ENCODE measurements at places on chromosomes 2 and 18.

GRCh38 chr18:74063557-74063956 is 84.1 kb downstream of the FBXO15 start:
- DNase-seq: no peak

- DNase-seq: no peak
Measured at GRCh38 chr2:202669841-202670240, 35.1 kb downstream of the FAM117B start.

DNA sequence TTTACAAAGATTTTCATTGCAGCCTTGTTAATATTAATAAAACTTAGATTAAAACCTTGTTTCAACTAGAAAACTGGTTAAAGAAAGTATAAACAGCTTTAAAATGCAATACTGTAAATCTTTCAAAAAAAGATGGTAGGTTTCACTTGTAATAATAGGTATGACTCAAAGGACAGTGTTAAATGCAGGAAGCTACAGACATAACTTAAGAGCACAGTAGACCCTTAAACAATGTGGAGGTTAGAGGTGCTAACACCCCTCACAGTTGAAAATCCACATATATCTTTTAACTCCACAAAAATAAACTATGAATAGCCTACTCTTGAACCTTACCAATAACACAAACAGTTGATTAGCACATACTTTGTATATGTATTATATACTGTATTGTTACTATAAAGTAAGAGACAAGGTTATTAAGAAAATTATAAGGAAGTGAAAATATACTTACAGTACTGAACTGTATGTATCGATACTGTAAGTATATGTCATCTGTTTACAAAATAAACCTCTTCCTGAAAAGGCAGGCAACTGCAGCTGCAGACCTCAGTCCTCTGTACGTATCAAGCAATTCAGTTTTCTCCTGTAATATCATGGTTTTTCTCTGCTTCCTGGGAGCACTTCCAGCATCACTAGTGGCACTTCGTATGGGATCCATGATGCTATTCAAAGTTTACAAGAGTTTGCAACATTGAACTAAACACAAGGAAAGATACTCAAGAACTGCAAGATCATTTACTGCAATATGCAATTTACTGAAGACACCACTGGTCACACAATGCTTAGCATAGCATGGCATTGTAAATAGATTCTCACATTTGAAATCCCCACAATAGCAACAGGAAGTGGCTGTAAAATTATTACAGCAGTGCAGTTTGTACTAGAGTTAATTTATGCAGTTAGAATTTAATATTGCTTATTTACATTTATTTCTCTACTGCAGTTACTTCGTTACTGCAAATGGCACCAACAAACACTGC is 610.5 kb upstream of the LRRTM4 start:
- no peak for DNase-seq

GRCh38 chr2:175234153-175234552 is 52.6 kb upstream of the ATP5MC3 start:
- DNase-seq: no peak

DNA sequence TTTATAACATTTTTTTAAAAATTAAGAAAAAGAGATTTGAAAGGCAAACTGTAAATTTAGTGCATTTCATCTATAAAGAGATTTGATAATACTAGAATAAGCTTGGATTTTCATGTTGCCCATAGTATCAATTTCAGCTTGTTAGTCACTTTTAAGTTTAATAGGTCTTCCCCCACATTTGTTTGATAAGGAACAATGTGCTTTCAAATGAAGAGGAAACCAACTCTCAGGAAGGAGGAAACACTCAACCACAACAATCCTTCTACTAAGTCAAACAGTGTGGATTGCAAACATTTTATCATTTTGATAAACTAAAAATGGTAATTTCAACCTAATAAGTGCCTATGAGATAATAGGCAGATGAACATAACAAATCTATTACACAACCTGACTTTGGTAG is 397.1 kb upstream of the CDH20 start:
- DNase-seq: no peak

DNA sequence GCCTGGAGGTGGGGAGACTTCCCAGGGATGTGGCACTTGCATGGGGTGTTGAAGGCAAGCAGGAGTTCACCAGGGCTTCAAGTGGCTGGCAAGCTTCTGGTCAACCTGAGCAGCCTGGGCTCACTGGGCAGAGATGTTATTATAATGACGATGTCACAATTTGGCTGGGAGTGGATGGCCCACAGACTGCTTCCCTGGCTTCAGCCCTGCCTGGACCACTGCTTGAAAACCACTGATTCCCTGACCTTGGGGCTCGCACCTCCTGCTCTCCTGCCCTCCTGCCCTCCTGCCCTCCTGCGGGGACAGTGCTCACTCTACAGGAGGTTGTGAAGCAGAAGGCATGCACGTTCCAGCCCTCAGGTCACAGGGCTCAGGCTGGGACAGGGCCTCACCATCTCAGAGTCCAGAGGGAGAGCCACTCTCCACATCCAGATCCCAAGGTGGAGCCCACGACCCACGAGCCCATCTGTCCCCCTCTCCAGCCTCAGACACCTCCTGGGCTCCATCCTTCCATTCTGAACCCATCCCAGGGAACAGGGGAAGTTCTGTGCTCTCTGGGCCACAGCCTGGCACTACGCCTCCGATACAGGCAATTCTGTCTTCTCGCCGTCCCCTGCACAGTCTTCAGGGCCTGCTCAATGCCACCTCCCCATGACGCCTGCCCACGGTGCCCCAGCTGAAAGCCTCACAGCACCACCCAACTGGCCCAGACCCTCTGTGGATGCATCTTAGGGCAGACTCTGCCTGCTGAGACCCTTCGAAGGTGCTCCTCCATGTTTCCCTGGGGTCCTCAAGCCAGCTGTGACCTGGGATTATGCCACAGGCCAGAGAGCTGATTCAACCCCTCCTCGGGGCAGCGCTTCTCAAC is 241.6 kb upstream of the RAB6C start:
- no peak for DNase-seq

DNA sequence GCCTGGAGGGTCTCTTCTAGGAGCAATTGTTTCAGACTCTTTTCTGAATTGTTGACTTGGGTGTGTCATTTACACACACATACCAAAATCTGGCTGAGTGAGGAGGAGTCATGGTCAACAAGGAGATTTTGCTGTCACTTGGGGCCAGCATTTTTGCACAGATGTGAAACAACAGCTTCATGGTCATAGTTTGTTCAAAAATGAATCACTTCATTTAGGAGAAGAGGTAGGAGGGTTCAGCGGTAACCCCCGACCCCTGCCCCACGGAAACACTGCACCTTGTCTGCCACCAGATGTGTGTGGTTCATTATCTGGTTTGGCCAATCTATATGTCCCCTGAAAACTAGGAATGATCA is 42.2 kb downstream of the LBH start:
- DNase-seq: no peak

DNA sequence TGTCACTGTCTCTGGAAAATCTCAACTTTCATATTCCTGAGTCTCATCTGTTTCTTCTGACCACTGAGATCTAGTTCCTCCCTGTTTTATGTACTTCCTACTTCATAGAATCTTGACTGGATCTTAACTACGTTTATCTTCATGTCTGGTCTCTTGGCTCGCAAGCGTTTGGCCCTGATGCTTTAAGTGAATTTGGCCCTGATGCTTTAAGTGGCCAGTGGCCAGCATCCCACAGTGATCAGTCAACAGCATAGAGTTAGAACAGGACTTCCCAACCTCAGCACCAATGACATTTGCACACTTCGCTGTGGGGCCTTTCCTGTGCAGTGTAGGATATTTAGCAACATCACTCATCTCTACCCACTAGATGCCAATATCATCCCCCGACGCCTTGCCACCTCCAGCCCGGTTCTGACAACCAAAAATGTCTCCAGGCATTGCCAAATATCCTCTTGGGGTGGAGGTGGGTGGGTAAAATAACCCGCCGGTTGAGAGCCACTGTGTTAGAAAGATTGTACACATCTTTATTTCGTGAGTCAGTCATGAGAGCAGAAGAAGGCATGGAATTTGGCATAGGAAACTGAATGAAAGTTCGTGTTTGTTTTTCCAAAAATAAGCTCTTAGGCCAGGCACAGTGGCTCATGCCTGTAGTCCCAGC is 12.2 kb downstream of the TM4SF20 start:
- DNase-seq: no peak

- DNase-seq: no peak
Measured at GRCh38 chr2:37809525-37809924, 115.6 kb upstream of the RMDN2 start.

DNA sequence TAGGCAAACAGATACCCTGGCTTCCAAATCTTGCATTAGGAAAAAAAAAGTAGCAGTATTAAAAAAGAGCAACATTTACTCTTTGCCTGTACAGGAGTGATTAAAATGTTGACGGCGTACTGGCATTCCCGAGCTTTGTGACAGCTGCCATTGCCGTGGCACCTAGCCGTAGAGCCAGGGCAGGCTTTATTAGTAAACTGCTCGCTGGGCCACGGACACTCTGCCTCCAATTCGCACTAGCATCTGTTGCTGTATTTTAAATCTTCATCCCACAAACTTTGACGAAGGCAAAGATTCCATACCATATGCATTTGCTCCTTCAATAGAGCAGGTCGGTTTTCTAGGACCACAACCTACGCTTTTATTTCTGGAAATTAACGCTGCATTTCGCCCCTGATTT is 44.5 kb upstream of the EPHA4 start:
- no peak for DNase-seq

- DNase-seq: no peak
Measured at GRCh38 chr2:60440767-60441163, 112.7 kb downstream of the BCL11A start.

DNA sequence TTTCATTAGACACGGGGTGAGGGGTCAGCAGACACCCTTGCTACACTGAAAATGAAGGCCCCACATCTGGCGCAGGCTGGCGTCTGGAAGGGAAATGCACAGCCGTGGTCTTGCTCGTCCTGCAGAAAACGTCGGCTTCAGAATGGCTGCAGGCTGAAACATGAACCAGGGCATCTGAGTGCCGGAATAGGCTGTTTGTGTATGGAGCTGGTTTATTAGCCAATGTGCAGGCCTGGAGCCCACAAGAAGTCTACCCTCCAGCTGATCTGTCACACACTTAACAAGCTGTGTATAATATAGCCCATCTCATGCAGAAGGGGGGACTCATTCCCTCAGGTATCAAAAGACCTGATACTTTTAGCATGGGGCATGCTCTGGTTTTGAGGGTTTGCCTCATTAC is 153.4 kb upstream of the SOX11 start:
- DNase-seq: no peak

- no peak for DNase-seq
Measured at GRCh38 chr18:43271593-43272432, 5.5 kb downstream of the SYT4 start.

- no peak for DNase-seq
Measured at GRCh38 chr2:196677404-196677803, 37.9 kb downstream of the CCDC150 start.

DNA sequence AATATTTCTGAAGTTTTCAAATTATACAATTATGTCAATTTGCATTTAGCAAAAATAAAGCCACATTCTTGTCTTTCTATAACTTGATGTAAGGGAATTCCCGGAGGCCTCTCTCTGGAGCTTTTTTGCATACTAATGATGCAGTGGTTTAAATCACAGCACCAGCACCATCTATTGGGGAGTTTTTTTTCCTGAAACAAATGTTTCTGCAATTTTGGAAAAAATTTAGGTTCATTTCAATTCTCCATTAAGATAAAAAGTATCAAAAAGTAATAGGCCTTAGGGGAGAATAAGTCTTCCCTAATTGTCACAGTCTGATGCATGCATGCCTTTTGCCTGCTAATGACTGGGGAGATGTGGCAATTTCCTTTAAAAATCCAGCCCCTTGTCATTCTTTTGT is 13.5 kb downstream of the CBLN2 start:
- DNase-seq: no peak

DNA sequence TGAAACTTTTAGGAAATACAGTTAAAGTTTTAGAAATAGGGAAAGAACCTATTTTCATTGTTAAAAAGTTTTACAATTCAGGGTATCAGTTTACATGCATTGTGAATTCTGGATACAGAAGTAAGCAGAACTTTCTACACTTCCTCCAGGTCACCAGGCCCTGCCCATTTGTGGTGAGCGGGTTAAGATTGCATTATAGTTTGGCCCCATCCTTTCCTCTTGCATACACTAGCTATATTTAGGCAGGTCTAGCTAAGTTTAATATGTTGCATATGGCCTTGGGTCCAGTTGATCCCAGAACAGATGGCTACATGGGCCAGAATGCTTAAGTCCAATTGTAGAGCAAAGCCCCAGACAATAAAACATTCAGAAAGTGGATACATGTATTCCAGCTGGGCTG is 4.8 kb downstream of the VWA3B start:
- DNase-seq: no peak

DNA sequence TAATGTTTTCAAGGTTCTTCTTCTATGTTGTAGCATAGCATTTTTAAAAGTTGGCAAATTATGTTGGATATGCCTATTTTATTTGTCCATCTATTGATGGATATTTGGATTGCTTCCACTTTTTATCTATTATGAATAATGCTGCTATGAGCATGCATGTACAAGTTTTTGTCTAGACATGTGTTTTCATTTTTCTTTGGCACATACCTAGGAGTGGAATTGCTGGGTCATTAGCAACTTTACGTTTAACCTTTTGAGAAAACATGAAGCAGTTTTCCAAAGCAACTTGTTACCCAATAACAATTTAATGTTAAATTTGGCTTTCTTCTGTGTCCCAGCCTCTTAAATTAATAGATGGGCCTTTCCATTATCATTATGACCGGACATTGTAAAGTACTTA is 30.3 kb downstream of the DNAH6 start:
- no peak for DNase-seq

- DNase-seq: no peak
Measured at GRCh38 chr2:186980117-186980442, 131.1 kb upstream of the ZSWIM2 start.

GRCh38 chr2:32277363-32277673 is 386 bp upstream of the YIPF4 start:
- DNase-seq: no peak

DNA sequence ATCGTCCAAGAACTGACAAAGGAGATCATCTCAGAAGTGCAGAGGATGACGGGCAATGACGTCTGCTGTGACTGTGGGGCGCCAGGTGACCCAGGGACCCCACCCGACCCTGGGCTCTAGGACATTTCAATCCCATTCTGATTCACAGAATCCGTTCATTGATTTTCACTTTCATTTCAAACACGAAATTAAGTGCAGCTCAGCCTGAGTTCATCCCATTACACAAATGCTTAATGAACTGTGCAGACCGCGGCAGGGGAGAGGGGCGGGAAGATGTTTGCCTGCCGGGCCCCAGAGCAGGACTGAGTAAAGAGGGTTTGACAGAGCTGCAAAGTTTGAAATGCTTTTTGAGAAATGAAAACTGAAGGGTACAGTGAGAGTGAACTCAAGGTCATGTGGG is 67.1 kb downstream of the ITGB1BP1 start:
- no peak for DNase-seq

GRCh38 chr2:61045999-61046398 is 19.7 kb upstream of the SANBR start:
- no peak for DNase-seq

- no peak for DNase-seq
Measured at GRCh38 chr18:55838319-55838718, 250.3 kb upstream of the TCF4 start.

- DNase-seq: no peak
Measured at GRCh38 chr18:160831-161570, 2.6 kb downstream of the USP14 start.

- no peak for DNase-seq
Measured at GRCh38 chr2:158460632-158461297, 4.0 kb downstream of the PKP4 start.
